ENCODE measurements at places on chromosomes 3 and 15.

- DNase-seq = no peak
Measured at GRCh38 chr3:29176501-29176900, 104.4 kb upstream of the RBMS3 start.

DNA sequence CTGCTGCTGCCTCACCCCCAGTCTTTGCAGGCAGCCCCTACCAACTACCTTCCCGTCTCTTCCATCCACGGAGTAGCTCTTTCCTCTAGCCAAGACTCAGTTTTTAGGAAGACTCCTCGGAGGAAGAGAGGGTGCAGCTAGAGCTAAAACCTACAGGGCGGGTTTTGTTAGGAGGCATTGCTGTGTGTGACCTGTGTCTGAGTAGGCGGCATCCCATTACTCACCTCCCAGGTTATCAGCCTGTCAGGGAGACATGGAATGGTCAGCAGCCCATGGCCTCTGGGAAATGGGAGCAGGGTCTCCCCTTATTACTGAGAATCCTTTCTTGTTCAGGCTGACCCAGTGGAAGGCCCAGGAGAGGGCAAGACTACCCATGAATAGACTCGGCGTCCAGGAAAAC is 43.8 kb upstream of the FGD5 start:
- DNase-seq = no peak

DNA sequence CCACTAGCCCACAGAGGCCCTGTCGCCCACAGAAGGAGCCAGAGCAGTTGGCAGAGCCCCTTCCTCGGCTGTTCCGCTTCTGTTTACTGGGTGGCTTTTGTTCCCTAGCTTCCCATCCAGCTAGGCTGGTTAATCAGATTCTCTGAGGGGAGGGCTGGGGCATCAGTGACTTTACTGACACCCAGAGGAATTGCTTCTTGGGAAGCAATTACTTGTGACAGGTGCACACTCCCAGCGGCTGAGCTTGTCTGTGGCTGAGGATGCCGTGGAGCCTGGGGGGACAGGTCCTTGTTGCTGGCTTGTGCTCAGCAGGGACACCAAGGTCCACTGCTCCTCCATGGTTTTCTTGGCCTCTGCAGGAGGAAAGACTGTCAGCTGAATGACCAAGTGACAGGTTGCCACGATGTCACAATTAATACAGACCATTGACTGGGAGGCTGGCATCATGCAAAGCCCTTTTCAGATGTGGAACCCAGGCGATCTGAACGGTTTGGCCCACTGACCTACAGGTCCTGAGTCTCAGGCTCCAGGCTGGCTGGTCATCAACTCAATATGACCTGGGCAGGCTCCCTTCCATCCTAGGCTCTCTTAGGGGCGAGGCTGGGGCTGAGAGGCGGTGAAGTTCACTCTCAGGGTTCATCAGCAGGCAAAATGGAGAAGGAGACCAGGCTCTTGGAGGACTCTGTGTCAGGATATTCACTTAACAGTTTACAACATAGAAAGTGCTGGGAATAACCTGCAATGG is 31.8 kb upstream of the SFMBT1 start:
- DNase-seq = no peak

DNA sequence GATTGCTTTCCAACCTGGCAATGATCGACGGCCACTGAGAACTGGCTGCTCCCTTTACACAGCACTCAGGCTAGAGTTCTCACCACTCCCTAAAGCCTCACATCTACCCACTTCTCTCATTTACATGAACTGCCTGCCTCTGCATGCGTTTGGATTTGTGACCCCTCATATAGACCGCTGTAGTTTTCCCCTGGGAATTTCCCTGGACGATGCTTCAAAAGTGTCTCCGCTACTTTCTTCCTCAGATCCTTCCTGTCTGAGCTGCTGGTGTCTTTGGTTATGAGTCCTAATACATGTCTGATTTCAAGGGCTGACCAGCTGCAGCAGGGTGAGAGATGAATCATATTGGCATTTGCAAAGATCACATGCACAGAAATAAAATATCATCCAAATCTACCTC is 116.7 kb upstream of the ETV5 start:
- DNase-seq = no peak

DNA sequence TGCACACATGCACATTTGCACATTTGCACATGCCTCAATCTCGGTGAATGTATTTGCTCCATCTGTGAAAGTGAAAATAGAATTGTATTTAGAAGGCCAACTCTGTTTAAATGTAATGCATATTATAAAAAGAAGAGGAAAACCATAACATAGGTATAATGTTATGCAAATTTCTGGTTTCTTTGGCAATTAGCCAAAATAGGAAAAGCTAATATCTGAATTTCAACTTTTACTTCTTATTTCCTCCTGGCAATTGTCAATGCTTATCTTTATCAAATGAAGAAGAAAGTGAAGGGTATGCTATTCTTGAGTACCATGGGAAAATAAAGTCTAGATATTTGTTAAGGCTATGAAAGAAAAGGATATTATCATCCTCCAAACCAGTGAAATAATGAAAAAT is 76.7 kb upstream of the SLC2A2 start:
- DNase-seq = no peak

GRCh38 chr3:71245971-71246880 is 337.3 kb downstream of the FOXP1 start:
- no peak for DNase-seq

GRCh38 chr3:113065336-113065735 is 74.6 kb downstream of the GTPBP8 start:
- no peak for DNase-seq

DNA sequence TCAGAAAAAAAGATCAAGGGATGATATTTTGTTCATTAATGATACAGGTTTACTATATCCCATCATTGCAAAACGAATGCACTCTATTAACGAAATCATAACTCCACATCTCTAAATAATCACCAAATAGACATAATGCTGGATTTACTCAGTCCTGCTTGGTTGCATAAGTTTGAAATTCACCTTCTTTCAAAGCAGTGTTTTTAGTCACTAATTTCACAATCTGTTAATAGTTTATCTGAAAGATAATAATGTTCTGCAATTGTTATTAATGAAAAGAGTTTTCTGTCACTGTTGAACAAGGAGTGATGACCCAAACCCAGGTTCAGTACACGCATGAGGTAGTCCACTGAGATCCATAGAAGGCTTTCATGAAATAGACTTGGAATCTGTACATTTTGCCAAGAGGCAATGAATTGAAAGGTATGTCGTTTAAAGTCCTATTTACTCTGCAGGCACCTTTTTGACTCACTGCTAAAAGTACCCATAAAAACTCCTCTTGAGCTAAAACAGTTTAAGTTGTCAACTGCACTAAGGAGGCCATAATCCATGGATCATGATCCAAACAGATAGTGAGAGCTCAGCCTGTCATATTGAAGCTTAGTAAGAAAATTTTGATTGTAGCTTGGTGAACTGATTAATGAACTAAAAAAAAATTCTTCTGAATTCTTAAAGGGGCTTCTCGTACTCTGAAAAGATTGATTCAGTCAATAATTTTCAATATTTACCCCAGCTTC is 75.6 kb upstream of the MBNL1 start:
- no peak for DNase-seq

DNA sequence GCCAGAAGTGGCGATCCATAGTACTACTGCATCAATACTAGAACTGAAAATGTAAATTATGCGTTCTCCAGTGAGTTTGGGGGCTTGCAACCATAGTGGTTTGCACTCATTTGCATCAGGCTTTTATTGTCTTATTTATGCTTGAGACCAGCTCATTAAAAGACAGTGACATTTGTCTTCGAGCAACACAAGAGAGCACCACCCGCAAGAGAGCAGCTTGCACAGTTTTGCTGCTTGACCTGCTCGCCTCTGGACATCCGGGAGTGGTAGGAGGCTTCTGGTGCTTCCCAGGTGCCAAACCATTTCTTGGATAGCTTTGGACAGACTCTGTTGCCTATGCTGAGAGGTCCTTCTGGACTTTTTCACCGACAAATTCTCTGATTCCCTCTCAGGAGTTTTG is 294.6 kb downstream of the MEX3B start:
- DNase-seq = no peak

GRCh38 chr15:39860200-39860599 is 59.9 kb downstream of the GPR176 start:
- DNase-seq = no peak

- no peak for DNase-seq
Measured at GRCh38 chr15:101137312-101137940, 114.4 kb downstream of the CHSY1 start.

- no peak for DNase-seq
Measured at GRCh38 chr3:196969134-196969659, 564 bp upstream of the PIGZ start.

DNA sequence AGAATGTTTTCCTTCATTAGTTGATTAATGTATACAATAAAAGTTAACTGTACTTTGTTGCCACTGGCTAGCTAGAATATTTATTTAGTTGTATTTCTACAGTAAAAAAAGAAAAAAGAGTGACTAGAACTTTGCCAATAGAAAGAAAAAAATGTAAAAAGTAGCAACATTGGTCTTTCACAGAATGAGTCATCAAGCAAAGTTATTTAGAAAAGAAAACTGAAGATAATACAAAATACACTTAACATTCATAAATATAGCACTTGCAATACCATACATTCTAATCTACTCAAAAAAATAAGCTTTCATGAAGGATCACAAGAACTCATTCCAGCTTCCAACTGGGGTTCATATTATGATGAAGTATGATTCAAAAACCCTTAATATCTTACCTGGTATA is 83.4 kb downstream of the AQR start:
- no peak for DNase-seq

DNA sequence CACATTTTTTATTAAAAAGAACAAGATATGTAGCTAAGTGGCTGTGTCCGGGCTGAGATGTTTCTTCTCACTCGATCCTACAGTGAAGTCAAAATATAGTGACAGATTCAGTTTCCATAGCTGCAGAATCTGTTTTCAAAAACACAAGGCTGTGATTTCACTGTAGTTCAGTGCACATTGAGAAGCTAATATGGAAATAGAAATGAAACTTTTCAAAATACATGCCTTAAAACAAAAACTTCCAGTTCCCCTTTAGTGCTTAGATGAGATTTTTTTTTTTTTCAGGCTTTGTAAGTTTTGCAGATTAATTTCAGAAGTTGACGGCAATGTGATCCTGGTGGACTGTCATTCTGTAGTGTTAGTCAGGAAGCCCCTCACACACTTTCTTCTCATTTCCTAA is 23.8 kb upstream of the TRAK1 start:
- no peak for DNase-seq

- DNase-seq = no peak
Measured at GRCh38 chr3:72322264-72322976, 525.8 kb downstream of the SHQ1 start.

- DNase-seq = no peak
Measured at GRCh38 chr3:16477521-16477920, 36.0 kb downstream of the RFTN1 start.

DNA sequence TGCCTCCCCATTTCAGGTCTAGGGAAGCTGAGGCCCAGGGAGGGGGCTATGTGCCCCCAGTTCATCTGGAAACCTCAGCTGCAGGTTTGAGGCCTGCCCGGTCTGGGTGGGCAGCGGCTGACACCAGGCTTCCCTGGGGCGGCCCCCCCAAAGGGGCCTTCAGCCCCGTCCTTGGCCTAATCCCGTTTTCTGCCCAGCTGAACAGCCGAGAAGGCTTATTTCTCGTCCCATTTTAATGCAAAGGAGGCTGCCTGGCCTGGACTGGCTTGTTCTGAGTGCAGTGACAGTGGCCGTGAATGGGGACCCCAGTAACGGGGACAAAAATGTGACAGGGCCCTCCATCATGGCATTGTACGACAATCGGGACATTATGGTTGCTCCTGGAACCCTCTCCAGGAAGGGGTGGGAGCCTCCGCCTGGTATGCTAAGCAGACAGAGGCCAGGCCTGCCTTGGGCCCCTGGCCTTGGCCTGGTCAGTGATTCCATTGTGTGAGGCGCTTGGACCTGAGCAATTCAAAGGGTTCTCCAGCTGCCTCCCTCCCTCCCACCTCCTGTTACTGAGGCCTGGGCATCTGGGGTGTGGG is 93.9 kb downstream of the WNT7A start:
- no peak for DNase-seq

GRCh38 chr3:173411375-173411973 is 13.9 kb downstream of the NLGN1 start:
- no peak for DNase-seq

GRCh38 chr3:86990734-86991481 is at the start of gene VGLL3:
TSS of gene VGLL3 (minus strand) at chr3:86991149. CDS start at chr3:86990743, 406 bp downstream.
- DNase-seq = no peak

DNA sequence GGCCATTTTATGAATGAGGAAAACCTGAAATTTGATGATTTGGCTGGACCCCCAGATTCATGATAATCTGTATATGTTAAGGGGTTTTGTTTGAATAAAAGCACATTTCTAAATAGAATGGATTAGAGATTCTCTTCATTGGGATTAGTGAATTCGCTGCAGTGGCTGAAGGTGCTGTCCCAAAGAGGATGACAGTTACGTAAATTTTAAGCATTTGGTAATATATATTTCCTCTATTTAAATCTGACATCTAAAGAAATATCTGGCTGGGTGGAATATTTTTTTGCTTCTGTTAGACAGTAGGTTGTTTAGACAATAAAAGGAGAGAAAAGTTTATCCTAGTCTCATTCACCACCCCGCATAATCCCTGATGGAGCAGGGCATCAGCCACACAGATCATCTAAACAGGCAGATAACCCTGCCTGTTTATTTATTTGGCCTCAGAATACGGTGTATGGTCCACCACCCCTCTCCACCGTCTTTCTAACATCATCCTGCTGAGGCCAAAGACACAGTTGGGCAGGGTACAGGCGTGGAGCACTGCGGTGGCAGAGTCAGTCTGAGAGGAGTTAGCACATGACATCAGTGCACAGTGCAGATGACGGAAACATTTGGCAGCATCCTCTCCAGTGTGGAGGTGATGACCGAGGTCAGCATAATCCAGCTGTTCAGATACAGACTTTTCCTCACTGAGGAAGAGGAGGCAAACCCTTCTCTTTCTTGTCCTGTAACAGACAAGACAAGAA is 20.4 kb upstream of the NFKBIZ start:
- peak; percentile 20 for DNase-seq

DNA sequence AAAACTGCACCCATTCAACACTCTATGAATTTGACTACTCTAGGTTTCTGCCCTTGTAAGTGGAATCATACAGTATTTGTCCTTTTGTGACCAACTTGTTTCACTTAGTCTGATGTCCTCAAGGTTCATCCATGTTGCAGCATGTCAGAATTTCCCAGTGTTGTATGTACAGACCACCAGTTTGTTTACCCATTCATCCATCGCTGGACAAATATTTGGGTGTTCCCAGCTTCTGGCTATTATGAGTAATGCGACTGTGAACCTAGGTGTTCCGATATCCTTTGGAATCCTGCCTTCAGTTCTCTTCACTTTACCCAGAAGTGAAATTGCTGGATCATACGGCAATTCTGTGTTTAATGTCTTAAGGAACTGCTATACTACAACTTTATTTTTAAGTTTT is 12.6 kb downstream of the RPL32 start:
- no peak for DNase-seq

DNA sequence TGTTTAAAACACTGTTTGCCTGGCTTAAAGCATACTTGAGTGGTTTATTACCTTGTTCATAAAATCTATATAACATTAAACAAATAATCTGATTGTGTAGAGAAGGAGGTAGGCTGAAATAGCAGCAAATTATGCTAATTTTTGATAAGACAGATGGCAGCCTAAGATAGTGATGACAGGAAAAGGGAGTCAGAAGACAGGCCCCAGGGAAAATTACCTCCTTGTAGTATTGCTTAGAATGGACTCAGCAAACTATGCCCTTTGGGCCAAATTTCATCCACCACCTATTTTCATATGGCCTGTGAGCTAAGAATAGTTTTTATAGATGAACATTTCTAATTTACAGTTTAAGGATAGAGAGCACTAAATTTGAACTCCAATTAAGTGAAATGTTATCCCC is 37.8 kb downstream of the CHD2 start:
- no peak for DNase-seq

Data from T follicular helper cell (primary cell).